ENCODE measurements at places on chromosomes 16 and 17.
A peak's percentile ranks its signal among the peaks of the same experiment; 100 is the strongest.

DNA sequence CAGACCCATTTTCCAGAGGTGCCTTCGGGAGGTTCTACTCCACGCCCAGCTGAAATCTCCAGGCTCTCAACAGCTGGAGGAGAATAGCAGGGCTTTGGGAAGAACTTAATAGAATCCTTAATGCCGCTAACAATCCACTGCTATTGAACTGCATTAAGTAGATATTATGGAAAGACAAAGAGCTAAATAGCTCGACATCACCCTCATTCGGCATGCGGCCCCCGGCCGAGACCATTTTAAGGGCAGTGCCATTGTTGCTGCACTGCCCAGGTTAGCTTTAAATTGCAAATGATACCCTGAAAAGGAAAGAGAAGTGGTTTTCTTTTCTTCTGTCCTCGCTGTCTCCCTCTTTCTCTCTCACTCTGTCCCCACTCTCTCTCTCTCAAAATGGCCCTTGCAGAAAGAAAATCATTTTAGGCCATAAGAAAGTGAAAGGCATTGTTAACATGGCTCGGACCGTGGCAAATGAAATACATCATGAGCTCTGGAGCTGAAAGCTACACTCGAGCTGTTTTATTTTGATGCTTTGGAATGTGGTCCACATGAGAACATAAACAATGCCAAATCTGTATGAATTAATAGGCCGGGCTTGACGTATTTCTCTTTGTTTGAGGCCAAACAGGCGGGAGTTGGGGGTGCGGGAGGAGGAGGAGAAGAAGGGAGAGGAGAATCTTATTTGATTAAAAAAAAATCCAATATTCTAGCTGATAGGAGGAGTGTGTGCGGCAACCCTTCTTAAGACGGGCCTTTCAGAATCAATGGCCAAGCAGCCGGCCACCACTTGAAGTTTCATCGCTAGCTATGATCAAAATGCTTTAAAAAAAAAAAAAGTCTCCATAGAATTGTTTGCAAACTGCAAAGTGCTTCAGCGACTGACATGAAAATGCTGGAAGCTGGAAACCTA is 298.8 kb upstream of the IRX3 start:
- H3K27ac ChIP-seq: no peak overlapping the region
- DNase-seq: no peak
- H3K4me1 ChIP-seq: peaks cover 4% of the 10 kb centered on the region
- no peaks in the 10 kb centered on the region for H3K27me3 ChIP-seq

DNA sequence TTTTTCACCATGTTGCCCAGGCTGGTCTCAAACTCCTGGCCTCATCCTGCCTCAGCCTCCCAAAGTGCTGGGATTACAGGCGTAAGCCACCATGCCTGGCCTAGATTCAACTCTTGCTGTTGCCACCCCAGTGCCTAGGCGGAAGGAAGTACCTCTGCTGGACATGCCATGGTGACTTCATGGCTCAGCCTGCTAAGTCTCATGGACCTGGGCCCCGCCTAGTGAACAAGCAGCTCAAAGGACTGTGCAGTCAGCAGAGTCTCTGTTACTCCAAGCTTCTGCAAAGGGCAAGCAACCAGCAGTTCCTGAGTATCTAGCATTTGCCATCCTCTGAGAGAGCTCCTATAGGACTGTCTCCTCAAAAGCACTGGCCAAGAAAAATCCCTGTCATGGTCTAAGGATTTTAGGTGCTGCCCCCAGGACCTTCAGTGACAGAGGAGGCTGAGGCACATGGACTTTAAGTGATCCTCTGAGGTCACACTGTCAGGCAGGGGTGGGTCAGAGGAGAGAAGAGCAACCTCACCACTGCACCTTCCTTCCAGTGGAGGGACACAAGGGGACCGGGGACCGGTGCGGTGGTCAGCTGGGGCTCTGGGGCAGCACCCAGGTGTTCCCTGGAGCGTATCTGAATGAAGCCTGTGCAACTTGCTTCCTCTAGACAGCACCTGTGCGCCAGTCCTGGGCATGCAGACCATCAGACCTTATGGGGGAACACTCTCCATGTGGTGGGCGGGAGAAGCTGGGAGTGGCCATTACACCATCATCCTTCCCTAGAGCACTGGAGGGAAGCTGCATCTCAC is 71.3 kb downstream of the IL21R start:
- H3K36me3 ChIP-seq: peaks cover 96% of the 10 kb centered on the region
- no peaks in the 10 kb centered on the region for H3K4me1 ChIP-seq
- no peak overlapping the region for H3K27ac ChIP-seq
- H3K27me3 ChIP-seq: no peaks in the 10 kb centered on the region

- H3K4me1 ChIP-seq: no peaks in the 10 kb centered on the region
- H3K4me3 ChIP-seq: no peak overlapping the region
- no peaks in the 10 kb centered on the region for H3K27me3 ChIP-seq
- no peak overlapping the region for H3K27ac ChIP-seq
- peaks cover 49% of the 10 kb centered on the region for H3K36me3 ChIP-seq
These were observed 7.7 kb downstream of the NUBP1 start for GRCh38 chr16:10751291-10751697.

DNA sequence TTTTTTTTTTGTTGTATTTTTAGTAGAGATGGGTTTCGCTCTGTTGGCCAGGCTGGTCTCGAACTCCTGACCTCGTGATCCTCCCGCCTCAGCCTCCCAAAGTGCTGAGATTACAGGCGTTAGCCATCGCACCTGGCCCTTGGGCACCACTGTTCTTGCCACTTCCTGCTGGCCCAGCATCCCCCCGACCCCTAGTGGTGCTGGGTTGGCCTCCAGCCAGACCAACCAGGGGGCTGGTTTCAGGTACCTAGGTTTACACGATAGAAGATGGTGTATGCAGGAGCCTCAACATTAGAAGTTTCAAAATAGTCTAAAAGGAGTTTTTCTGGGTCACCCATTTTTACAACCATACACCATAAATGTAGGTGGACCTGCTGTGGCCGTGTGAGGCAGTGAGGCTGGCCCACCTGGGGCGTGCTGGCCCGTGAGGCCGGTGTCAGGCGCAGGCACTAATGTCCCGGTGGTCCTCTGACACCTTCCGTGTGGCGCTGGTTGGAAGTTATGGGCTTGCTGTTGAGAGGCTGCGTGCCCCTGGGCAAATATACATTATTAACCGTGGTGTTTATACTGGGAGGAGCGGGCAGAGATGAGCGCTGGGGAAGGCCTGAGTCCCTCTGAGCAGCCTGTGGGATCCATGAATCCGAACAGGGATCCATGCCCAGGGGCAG is 43.5 kb downstream of the CFAP20 start:
- no peaks in the 10 kb centered on the region for H3K4me1 ChIP-seq
- H3K27ac ChIP-seq: no peak overlapping the region
- no peak overlapping the region for H3K4me3 ChIP-seq
- no peak for DNase-seq
- no peaks in the 10 kb centered on the region for H3K36me3 ChIP-seq

GRCh38 chr16:86882586-86883280 is 304.4 kb downstream of the FOXL1 start:
- H3K36me3 ChIP-seq: no peaks in the 10 kb centered on the region
- DNase-seq: no peak
- no peaks in the 10 kb centered on the region for H3K27me3 ChIP-seq
- H3K4me1 ChIP-seq: no peaks in the 10 kb centered on the region
- H3K27ac ChIP-seq: no peak overlapping the region
- H3K4me3 ChIP-seq: no peak overlapping the region

GRCh38 chr17:15928286-15928785 is 16.6 kb upstream of the ADORA2B start:
- no peak overlapping the region for H3K4me3 ChIP-seq
- H3K27me3 ChIP-seq: no peaks in the 10 kb centered on the region
- no peak for DNase-seq

GRCh38 chr16:68760671-68761275 is 23.7 kb downstream of the CDH1 start:
- peaks cover 28% of the 10 kb centered on the region for H3K36me3 ChIP-seq
- no peak overlapping the region for H3K27ac ChIP-seq
- no peak for DNase-seq
- peaks cover 30% of the 10 kb centered on the region for H3K4me1 ChIP-seq
- H3K4me3 ChIP-seq: no peak overlapping the region
- H3K27me3 ChIP-seq: no peaks in the 10 kb centered on the region

- H3K27ac ChIP-seq: no peak overlapping the region
- H3K4me3 ChIP-seq: no peak overlapping the region
- peak; percentile 85 for DNase-seq
These were observed 262.3 kb downstream of the SOX9 start for GRCh38 chr17:72382971-72383722.

DNA sequence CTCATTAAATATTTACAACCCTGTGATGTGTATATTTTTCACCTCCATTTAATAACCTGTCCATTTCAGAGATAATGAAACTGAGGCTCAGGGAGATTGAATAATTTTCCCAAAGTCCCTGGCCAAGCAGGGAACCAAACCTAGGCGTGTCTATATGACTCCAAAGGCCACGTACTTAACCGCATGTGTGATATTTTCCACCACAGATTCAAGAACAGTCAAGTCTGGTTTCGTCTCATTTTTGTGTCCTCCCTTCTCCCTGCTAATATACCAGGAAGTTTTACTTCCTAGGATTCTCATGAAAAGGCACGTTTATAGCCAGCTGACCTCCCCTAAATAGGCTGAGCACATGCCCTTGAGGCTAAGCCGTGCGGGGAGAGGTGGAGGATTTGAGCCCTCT is 15.3 kb downstream of the WFIKKN2 start:
- no peaks in the 10 kb centered on the region for H3K36me3 ChIP-seq
- H3K27ac ChIP-seq: no peak overlapping the region
- DNase-seq: no peak
- no peaks in the 10 kb centered on the region for H3K27me3 ChIP-seq
- H3K4me3 ChIP-seq: no peak overlapping the region
- no peaks in the 10 kb centered on the region for H3K4me1 ChIP-seq

- H3K27ac ChIP-seq: no peak overlapping the region
- H3K27me3 ChIP-seq: no peaks in the 10 kb centered on the region
- H3K4me1 ChIP-seq: no peaks in the 10 kb centered on the region
- peak; percentile 91 for DNase-seq
These were observed 31.2 kb downstream of the TMEM238L start for GRCh38 chr17:10772425-10773380.

DNA sequence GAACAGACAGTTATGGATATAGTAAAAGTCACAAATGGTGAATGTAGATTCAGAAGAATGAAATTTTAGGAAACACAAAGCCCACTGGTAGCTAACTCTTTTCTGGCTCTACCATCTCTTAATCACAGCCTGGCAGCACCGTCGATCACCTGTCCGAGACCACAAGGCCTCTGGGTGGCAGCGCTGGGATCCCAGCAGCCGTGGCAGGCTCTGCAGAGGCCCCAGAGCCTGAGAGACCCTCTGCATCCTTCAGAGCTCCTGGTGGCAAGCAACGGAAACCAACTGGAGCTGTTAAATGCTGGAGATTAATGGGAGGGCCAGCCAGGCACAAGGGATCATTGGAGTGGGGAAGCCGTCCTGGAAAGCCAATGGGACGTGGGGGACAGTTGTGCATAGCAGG is 26.3 kb downstream of the LAT start:
- no peaks in the 10 kb centered on the region for H3K4me1 ChIP-seq
- peak; percentile 63 for DNase-seq
- H3K27me3 ChIP-seq: no peaks in the 10 kb centered on the region
- no peaks in the 10 kb centered on the region for H3K36me3 ChIP-seq
- no peak overlapping the region for H3K27ac ChIP-seq

GRCh38 chr17:14302091-14302430 is 1.2 kb downstream of the HS3ST3B1 start:
- H3K4me3 ChIP-seq: peak overlapping the region; percentile 92
- no peaks in the 10 kb centered on the region for H3K36me3 ChIP-seq

DNA sequence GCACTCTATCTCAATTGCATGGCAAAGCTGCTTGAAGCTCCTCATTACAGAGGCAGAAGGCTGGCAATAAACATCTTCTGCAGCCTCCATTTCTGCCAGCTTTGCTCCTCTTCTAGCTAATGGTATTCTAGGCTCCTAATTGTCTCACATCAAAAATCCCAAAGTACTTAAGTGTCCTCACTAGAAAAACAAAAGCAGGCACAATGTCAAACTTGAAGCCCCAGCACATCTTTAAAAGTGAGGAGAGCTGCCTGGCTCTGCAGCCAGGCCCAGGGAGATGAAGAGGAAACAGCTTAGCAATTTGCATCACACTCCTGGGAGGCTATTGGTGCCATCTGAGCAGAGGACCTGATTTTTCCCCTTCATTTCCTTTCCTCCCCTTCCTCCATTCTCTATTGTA is 197.1 kb downstream of the KCNJ2 start:
- H3K4me1 ChIP-seq: no peaks in the 10 kb centered on the region
- peak; percentile 61 for DNase-seq
- no peak overlapping the region for H3K27ac ChIP-seq
- no peaks in the 10 kb centered on the region for H3K36me3 ChIP-seq

DNA sequence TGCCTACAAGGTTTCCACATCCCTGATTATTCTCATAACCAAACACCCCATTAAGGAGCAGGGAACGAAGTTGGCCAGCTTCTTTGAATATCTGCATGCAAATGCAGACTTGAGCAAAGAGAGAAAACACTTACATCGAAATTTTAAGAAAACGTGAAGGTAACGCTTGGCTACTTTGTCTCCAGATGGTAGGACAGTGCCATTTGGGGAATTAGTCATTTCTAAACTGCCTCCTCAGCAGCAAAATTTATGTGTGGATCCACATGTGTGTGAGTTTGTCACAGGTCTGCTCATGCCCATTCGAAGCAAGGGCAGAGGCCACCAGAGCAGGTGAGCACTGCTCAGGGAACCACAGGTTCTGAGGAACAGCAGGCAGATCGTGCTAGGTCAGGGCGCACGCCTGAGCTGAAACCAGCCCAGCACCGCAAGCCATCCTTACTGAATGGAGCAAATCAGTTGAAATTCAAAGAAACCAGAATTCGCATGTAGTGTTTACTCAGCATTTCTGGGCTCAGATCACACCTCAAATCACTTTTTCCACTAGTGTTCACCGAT is 80.1 kb downstream of the SOCS1 start:
- no peak overlapping the region for H3K4me3 ChIP-seq
- H3K27ac ChIP-seq: no peak overlapping the region
- H3K36me3 ChIP-seq: no peaks in the 10 kb centered on the region
- no peak for DNase-seq

DNA sequence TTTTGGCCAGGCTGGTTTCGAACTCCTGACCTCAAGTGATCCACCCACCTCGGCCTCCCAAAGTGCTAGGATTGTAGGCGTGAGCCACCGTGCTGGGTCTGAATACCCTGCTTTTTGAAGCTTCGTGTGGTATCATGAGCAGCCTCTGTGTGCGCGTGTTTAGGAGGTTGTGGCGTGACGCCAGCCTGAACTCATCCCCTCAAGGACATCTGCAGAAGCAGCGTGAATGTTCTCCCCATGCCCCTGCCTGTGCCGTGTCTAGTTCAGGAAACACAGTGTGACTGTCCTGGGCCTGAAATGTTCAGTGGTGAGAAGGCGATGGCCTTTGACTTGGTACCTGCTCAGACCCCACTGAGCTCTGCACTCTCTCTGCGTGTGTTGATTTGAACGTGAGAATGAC is 35.6 kb downstream of the RNF213 start:
- H3K27ac ChIP-seq: no peak overlapping the region
- DNase-seq: no peak
- peaks cover 80% of the 10 kb centered on the region for H3K36me3 ChIP-seq
- no peak overlapping the region for H3K4me3 ChIP-seq
- H3K27me3 ChIP-seq: no peaks in the 10 kb centered on the region

- no peaks in the 10 kb centered on the region for H3K27me3 ChIP-seq
- no peaks in the 10 kb centered on the region for H3K4me1 ChIP-seq
- DNase-seq: no peak
- H3K27ac ChIP-seq: no peak overlapping the region
- H3K4me3 ChIP-seq: no peak overlapping the region
These were observed 41.1 kb downstream of the CFAP20 start for GRCh38 chr16:58088091-58088490.

GRCh38 chr17:9256751-9257629 is 235.7 kb downstream of the NTN1 start:
- H3K27ac ChIP-seq: no peak overlapping the region
- no peaks in the 10 kb centered on the region for H3K36me3 ChIP-seq
- H3K4me1 ChIP-seq: no peaks in the 10 kb centered on the region
- no peaks in the 10 kb centered on the region for H3K27me3 ChIP-seq

Data from H9 (cell line).